Stimulated activated CD8-positive, alpha-beta memory T cell treated with anti-CD3 and anti-CD28 coated beads, Interleukin-15, amount 100 ng/mL, for 24 hours (primary cell): ENCODE measurements at places on chromosomes 5 and 9.

GRCh38 chr5:74325866-74326265 lies 314.7 kb downstream of the ENC1 start:
- no peak for DNase-seq

DNA sequence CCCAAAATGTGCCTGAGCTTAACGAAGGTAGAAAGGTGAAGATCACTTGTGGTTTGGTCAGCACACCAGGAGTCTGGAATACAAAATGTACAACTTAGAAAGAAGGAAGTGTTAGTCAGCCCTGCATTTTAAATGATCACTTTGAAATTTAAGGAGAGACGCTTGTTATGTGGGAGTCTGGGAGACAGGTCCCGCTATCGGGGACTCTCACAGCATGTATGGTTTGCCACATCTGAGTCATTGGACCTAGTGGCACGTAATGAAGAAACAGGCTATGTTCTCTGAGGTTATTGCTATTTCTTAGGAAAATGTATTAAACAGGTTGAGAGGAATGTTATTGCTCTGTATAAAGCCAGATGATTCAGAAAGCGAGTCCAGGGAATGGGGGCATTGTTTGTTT lies 2362.5 kb upstream of the WWC1 start:
- DNase-seq, result no peak

- DNase-seq, result no peak
Measured at GRCh38 chr5:59275170-59275509, 618.4 kb downstream of the PDE4D start.

GRCh38 chr9:38437193-38437823 lies 13.1 kb upstream of the IGFBPL1 start:
- no peak for DNase-seq

GRCh38 chr9:107929443-107929842 lies 439.9 kb upstream of the KLF4 start:
- DNase-seq, result no peak

- no peak for DNase-seq
Measured at GRCh38 chr9:137426018-137426681, 3.0 kb downstream of the NOXA1 start.

DNA sequence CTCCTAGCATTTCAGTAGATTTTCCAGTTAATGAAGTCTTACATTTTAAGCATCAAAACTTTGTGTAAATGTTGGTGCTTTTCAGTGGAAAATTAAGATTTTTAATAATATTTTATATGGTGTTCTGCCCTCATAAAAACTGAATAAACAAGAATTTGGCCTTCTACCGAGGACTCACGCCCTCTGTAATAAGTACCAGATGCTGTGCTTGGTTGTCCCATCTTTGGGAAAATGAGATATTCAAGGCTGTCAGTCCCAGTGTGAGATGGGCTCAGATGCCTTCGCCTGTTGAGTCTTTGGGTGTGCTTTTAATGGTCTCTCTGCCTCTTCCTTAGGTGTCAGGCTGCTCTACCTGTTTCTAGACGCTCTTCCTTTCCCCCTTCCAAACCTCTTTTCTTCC lies 28.7 kb downstream of the GALNT12 start:
- no peak for DNase-seq

DNA sequence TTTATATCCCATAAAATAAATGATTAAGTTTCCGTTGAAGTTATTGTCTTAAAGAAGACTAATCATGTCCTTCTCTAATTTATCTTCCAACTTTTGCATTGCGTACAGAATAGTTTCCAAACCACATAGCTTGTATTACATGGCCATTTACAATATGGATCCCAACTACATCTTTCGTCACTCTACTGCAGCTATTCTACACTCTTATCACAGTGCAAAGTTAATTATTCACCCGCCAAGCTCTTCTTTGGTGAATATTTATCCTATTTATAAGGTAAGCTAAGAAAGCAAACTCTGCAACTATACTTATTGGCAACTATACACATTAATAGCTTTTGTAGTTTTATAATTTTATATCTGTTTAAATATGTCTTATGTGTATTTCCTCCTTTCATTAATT lies 75.9 kb upstream of the ADAMTS19 start:
- DNase-seq, result no peak

GRCh38 chr5:96595300-96596090 lies 66.7 kb upstream of the CAST start:
- no peak for DNase-seq

DNA sequence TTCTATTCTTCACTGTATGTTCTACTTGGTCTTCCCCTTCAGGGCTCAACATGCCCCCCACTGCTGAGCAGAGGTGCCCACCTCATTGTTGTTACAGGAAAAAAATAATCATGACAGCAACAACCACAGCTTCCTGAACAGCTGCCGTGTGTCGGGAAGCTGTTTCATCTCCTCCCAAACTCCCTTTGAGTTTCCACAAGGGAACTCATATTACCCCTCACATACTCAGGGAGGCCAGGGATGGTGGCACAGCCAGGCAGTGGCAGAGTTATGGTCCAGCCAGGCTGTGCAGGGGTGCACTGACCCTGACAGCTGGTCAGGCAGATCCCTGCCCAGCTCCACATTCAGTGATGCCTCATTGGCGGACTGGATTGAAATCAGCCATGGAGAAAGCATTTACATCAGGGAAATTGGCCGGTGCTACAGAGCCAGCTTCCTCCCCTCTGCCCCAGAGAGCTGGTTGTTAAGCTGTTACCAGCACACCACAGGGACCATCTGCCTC lies 37.3 kb downstream of the SARDH start:
- no peak for DNase-seq

DNA sequence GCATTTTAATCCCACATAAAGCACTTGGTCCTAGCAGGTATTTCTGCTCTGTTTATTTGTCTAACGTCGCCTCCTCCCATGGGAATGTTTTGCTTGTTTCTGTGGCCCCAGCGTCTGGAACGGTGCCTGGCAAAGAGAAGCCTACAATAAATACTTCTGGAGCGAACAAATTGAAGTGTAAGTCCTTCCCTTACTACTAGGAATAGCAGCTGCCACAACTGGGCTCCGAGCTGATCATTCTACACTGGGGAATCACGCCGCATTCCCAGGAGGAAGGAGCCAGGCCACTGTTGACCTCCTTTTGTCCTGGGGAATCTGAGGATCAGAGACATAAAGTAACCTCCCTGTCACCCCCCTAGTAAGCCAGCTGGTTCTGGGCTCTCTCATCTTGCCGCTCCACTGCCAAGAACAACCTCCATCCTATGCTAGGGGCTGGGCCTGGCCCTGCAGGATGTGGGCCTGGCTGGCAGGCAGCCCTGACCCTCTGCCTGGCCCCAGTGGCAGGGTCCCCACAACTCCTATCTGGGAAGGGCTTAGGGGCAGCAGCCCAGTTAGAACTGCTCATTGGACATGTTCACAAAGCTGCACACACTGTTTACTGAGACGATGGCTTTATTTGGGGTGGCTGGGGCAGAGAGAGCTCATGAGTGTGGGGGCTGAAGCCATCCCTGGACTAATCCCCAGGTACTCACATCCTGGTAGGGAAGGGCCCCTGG lies 82.8 kb downstream of the GTF3C4 start:
- no peak for DNase-seq

GRCh38 chr5:161513942-161514341 lies 32.6 kb downstream of the GABRB2 start:
- no peak for DNase-seq

GRCh38 chr9:38620483-38621433 lies at the start of gene ANKRD18A:
ANKRD18A (minus strand) TSS chr9:38620596; CDS start chr9:38620285, 311 bp downstream.
- peak; percentile 39 for DNase-seq

DNA sequence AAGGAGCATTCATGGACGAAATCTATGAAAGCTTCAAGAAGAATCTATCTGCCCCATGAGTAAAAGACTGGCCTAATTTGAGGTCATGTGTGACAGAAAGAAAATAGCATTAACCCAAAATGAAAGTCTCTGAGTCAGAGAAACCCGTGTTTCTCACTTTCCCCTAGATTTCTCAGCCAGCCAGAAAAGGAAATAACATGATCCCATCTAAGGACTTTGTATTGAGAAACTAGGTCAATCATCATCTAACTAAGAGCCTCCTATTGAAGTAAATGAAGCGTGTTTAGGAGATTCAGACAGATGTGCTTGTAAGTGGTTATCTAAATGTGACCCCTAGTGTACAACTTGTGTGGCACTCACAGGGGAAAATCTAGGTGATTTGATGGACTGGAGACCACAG lies 77.3 kb upstream of the ZNF366 start:
- no peak for DNase-seq

DNA sequence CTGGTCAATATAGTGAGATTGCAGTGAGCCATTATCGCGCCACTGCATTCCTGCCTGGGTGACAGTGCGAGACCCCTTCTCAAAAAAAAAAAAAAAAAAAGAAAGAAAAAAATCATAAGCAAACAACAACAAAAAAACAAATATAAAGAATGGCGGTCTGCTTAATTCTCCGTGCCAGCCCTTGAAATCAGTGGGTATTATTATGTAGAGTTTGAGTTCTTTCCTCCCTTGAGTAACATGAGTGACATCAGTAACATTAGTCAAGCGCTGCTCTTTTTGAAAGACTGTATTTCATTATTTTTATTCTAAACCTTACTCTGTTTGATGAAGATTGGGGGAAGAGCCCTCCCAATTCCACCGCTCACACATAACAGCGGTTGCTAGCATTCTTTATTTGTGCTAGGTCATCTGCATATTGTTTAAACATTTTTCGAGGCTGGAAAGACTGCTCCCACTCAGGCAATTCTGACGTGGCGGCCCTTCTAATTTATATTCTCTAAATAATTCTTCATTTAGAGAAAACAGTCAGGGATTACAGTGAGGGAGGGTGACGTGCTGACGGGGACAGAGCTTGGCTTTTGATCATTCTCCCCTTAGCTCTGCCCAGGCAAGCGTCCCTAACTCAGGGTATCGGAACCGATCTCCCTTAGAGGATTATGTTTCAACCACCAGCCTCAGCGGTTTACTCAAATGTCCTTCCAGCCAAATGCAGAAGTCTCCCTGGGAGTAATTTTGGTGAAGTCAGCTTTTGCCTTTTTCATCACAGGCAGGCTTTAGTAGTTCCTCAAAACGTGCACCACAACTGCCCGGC lies 860 bp upstream of the MARCHF6 start:
- no peak for DNase-seq

GRCh38 chr9:40884072-40884901 lies 244.2 kb downstream of the FOXD4L6 start:
- no peak for DNase-seq

- DNase-seq, result no peak
Measured at GRCh38 chr9:134935701-134936345, 18.1 kb upstream of the FCN1 start.

- no peak for DNase-seq
Measured at GRCh38 chr5:78628270-78628992, 20.1 kb downstream of the LHFPL2 start.

- no peak for DNase-seq
Measured at GRCh38 chr5:1748845-1749244, 50.8 kb downstream of the MRPL36 start.

DNA sequence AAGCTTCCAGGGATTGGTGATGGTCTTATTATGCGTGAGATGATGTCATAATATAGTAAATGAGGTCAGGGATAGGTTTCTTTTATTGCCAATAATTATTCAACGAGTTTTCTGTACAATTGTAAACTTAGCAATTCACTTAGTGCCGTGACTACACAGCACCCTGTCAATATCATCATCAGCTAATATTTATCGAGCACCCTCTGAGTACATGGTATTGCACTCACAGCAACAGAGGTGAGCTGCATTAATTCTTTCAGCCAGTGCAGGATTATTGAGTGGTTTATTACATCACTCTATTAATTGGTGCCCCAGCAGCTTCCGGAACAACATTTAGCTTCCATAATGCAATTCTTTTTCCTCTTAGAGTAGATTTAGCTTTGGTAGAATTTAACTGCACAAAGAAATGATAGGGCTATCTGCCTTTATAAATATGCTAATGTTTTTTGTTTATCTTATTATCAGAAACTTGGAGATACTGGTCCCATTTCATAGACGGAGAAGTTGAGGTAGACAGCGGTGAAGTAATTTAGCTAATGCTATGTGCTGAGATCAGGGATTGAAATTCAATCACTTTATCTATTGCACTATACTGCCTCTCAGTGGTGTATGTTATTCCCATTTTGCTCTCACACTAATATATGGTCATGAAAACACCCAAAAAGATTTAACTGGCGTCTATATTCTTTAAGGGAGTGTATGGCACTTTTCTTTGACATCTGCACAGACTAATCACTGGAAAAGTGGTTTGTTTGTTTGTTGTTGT lies 726.1 kb upstream of the WWC1 start:
- DNase-seq, result no peak

- DNase-seq, result no peak
Measured at GRCh38 chr9:91160599-91161464, 200.9 kb downstream of the AUH start.

GRCh38 chr5:17951392-17952169 lies 317.3 kb downstream of the TAF11L14 start:
- no peak for DNase-seq

DNA sequence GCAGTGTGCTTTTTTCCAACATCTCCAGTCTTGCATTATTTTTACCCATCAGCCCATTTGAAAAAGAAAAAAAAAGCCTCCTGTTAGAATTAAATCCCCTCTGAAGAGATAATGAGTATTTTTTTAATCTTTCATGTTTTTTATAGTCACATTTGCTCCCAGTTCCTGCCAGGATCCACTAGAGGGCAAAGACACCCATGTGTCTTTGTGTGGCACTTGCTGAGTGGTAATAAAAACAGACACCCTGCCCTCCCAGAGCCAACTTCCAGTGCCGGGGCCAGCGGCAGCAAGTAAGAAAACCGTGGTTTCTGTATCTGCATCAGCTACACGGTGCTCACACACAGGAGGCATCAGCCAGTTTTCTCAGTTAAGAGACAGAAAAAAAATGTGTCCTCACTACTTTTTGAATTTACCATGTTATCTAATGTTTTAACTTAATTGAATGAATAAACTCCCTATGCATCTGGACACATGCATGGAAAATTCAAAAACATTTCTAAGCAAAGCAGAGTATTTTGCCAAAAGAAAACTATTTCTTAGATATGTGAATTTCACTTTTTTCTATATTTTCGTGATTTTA lies 70.2 kb upstream of the PLEKHG4B start:
- DNase-seq, result no peak

DNA sequence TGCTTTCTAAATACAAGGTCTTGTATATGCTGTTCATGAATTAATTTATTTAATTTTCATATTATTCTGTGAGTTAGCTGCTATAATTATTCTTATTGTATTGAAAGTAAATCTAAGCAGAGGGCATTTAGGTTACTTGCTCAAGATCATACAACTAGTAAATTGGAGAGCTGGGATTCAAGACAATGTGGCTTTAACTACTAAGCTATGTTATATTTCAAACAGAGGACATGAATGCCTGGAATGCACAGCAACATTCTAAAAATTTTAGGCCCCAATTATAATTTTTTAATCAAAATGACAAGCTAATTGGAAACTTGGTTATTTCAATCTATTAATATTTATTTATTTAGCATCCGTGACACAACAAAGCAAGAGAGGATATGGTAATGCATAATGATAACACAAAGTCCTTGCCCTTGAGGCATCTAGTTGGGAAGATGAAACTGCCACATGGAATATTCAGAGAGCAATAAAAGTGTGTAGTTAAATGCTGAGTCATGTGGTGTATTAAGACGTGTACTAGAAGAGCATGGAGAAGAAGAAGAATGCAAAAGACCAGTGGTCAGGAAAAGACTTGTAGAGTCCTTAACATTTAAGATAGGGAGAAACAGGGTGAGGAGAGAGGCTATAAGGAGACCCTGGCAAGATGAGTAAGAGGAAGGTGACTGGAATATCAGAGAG lies 24.4 kb downstream of the CTXN3 start:
- DNase-seq, result no peak

- DNase-seq, result no peak
Measured at GRCh38 chr9:27451207-27451797, 72.8 kb upstream of the IFNK start.
